ENCODE measurements at places on chromosomes 11 and 22.

DNA sequence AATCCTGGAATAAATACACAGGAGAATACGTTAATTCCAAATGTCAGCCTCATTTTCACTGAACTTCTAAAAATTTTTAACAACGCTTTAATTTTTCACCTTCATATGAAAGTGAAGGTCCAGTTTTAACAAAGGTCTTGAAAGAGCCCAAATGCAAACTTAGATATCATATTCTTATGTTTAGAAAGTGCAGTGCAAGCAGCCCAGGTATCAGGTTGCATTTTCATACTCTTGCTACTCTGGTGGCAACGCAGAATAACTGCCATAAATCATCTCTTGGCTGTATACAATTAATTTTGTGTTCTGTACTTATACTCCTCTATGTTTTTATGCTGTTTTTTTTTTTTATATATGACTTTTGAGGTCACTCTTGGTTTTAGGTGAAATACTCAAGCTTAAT, 496.7 kb upstream of the ARHGAP42 start:
- no peak for DNase-seq

GRCh38 chr11:129972611-129973010, 30.0 kb downstream of the PRDM10 start:
- no peak for DNase-seq

GRCh38 chr11:132315696-132316095, 945.3 kb downstream of the NTM start:
- DNase-seq: no peak

- DNase-seq: no peak
Observed at GRCh38 chr11:65569164-65569972, 909 bp upstream of the ZNRD2 start.

DNA sequence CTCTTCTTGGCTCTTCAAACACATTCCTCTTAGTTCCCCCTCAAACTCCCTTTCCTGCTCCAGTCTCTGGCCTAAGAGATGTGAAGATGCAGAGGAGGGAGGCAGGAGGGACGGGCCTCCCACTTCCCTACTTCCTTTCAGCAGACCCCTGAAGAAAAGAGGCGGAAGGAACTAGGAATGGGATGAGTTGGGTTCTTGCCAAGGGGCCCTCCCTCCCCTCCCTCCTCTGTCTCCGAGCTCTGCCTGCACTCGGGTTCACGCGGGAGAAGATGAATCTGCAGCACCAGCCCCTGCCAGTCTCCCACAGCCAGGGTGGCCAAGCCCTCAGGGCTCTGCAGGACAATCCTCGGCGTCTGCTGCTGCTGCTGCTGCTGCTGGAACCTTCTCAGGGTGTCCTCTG, 24.3 kb upstream of the PKNOX2 start:
- DNase-seq: no peak

- no peak for DNase-seq
Observed at GRCh38 chr11:96333191-96333719, 9.7 kb downstream of the MAML2 start.

GRCh38 chr11:101738452-101738851, 154.6 kb upstream of the TRPC6 start:
- DNase-seq: no peak

DNA sequence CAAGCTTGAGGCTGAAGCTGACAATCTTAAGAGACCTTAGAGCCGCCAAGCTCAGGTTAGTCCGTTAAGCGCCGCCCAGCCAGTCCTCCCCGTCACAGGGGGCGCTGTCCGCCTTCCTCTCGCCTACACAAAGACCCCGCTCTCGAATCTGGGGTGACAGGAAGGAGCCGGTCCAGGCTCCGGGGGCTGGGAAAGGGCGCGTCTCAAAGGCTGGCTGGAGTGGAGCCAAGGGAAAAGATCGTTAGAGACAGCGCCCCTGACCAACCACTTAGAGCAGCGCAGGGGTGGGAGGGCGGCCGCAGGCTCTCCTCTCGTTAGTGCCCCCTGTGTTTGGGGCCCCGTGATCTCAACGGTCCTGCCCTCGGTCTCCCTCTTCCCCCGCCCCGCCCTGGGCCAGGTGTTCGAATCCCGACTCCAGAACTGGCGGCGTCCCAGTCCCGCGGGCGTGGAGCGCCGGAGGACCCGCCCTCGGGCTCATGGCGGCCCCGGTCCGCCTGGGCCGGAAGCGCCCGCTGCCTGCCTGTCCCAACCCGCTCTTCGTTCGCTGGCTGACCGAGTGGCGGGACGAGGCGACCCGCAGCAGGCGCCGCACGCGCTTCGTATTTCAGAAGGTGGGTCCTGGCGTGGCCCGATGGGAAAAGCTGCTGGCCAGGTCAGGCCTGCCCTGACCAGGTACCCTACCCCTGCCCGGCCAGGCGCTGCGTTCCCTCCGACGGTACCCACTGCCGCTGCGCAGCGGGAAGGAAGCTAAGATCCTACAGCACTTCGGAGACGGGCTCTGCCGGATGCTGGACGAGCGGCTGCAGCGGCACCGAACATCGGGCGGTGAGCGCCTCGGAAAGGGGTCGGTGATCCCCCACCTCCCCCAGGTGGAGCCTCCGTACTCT, at the start of gene MUS81:
Gene MUS81, plus strand, starts transcription at position 156 of the 887 bp plus-strand sequence. Its CDS starts 321 bp downstream, at position 477.
- DNase-seq: peak; percentile 95

- DNase-seq: no peak
Observed at GRCh38 chr11:8805296-8805695, 105.7 kb upstream of the AKIP1 start.

- DNase-seq: no peak
Observed at GRCh38 chr11:130300567-130300966, 14.2 kb downstream of the ZBTB44 start.

Measured in CD4-positive, alpha-beta memory T cell (primary cell).